ENCODE measurements at places on chromosomes 11 and 22. TPM values are rescaled to one million over a fixed set of nuclear protein-coding genes. Genes with fewer than 3 reads are reported as not detected.
A peak's percentile ranks its signal among the peaks of the same experiment; 100 is the strongest.

- no peak for DNase-seq
Measured at GRCh38 chr11:86722006-86722405, 49.6 kb upstream of the ME3 start.

- no peak for DNase-seq
Measured at GRCh38 chr11:24738972-24739371, 242.1 kb downstream of the LUZP2 start.

GRCh38 chr11:118343248-118343647 is 743 bp upstream of the CD3D start:
- DNase-seq = peak; percentile 40

DNA sequence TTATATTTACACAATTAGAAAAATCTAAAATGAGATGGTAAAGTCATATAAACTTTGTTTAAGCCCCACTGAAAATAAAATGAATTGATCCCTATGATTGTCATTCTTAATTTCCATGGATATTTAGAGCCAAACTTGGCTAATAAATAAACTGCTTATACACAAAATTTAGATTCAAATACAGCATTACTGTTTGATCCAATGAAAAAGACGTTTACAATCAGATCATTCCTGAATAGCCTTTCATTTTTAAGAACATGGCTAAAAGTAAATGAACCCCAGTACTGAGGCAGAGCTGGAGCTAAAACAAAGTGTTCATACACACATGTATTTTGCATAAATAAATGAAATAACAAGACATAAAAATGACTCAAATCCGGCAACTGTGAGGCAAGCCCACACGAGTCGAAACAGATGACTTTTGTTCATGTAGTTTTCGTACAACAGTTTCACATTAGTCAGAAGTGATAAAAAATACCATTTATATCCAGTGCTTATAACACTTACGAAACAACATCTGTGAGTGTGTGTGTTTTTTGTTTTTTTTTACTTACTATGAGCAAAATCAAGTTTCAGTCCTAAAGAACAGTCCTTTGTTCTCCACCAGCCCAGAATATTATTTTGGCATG is 386.5 kb downstream of the SOX6 start:
- no peak for DNase-seq

DNA sequence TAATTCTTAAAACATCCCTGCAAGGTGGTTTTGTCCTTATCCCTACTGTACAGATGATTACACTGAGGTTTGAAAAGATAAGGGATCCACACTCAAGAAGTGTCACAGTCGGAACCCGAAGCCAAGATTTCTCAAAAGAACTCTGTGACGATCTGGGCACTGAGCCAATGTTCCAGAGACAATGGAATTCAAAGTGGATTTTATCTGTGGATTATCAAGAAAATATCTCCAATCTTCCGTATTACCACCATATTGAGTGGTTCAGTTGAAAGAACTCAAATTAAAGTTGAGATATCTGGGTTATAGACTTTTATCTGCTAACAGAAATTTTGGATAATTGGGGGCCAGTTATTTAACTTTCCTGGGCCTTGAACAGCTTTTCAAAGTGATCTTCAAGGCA is 100.0 kb upstream of the GRAMD1B start:
- DNase-seq = no peak

- DNase-seq = peak; percentile 58
Measured at GRCh38 chr11:125164422-125165110, at the start of gene PKNOX2. Gene PKNOX2, plus strand, starts transcription at chr11:125164751. Its CDS starts 186,555 bp downstream, at chr11:125351306.

DNA sequence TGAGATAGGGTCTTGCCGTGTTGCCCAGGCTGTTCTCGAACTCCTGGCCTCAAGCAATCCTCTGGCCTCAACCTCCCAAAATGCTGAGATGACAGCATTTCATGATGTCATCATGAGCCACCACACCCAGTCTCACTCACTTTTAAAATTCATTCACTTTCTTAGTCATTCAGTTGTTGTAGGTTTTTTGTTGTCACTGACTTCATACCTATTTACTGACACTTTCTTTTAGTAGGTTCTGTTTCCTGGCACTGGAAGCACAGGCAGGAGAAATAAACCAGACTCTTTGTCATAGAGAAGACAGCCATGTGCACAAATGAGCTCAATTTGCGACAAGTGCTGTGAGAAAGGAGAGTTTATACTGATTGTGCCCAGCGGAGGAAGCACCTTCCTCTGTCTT is 10.5 kb downstream of the ART5 start:
- DNase-seq = no peak

DNA sequence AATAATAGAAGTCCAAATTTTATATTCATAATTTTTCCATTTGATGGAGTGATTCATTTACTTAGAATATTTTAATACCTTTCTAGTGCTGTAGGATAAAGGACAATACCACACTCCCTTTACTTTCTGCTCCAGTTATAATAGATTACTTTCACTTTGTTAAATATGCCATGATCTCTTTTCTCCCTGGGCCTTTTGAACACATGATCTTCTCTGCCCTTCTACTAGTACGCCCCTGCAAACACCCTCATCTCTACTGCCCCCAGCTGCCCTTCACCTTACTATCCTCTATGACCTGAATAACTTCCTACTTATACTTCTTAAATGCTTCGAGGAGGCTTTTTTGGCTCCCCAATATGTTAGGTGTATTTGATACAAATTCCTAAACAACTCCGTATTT is 177.3 kb downstream of the GUCY1A2 start:
- DNase-seq = no peak

- DNase-seq = no peak
Measured at GRCh38 chr11:39367534-39367933, 2091.9 kb downstream of the LRRC4C start.

- peak; percentile 72 for DNase-seq
Measured at GRCh38 chr11:70191495-70192140, 11.5 kb upstream of the FADD start.

DNA sequence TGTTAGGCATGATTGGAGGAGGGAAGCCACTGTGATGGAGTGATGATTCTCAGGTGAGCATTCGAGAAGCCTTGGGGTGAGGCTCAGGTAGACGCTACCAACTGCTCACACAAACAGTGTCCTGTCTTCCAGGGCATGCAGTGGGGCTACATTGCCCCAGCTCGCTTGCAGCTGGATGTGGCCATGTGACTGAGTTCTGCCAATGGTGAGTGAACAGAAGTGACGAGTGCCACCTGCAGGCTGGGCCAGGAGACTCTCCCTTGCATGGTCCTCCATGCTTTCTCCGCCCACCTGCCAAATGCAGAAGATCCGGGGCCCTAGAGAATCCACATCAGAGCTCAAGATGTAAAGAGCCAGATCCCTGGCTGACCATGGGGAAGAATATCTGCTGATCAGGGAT is 195.9 kb downstream of the BCR start:
- DNase-seq = peak; percentile 62

GRCh38 chr11:93718057-93718563 is 23.2 kb downstream of the TAF1D start:
- DNase-seq = no peak

- peak; percentile 26 for DNase-seq
Measured at GRCh38 chr11:66546368-66546965, at the start of gene ACTN3. Gene ACTN3, plus strand, starts transcription at chr11:66546903. Its CDS starts 35 bp downstream, at chr11:66546938.

DNA sequence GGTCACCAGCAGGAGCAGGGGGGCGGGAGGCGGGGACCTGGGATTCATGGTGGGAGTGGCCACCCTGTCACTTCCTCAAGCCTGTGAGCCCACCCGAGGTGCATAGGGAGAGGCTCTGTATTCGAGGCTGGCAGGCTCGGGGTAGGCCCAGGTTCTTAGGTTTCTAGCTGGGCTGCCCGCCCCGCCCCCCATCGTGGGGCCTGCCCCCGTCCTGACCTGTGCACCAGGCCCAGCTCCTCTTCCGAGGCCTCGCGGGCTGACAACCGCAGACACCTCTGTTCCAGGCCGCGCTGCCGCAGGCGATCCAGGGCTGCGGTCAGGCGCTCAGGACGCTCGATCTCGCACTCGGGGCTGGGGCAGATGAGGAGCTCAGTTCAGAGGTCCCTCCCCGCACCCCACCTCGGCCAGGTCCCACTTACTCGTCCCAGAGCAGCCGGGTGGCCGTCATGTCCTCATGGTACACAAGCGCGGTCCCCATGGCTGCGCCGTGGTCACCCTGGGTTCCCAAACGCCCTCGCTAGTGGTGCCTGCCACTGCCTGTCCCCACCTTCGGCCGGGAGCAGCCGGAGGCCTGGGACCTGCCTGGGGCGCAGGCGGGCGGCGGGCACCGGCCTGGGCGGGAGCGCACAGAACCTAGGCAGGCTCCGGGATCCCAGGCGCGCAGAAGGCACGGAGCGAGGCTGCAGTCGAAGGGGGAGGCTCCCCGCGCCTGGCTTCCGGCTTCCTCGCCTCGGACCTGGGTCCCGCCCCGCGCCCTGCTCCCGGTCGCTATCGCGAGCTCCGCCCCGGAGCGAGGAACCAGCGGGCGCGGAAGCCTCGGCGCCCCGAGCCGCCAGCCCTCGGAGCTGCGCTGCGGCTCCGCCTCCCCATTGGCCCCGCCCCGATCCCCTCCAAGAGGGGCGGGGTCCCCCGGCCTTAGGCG is at the start of gene HDAC10:
Gene HDAC10, minus strand, starts transcription at position 711 of the 922 bp plus-strand sequence. Its CDS starts 233 bp downstream, at position 478.
- DNase-seq = peak; percentile 91

DNA sequence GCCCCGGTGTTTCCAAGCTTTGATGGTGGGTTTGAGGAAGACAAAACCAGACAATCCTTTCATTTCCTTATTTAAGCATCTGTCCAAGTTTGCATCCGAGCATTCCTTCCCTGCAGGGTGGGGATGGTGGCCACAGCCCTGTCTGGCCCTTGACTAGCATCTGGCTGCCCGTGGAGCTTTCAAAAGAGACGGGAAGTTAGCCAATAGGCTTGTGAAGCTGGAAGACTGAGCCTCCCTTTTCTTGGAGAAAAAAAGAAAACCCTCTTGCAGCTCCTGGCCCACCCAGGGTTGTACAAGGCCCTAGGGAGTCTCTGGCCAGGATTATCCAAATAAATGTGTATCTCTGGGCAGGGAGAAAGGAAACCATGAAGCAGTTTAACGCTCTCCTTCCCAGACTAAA is 60.6 kb downstream of the MICAL2 start:
- no peak for DNase-seq

GRCh38 chr11:134289789-134290188 is 13.6 kb downstream of the GLB1L3 start:
- no peak for DNase-seq

DNA sequence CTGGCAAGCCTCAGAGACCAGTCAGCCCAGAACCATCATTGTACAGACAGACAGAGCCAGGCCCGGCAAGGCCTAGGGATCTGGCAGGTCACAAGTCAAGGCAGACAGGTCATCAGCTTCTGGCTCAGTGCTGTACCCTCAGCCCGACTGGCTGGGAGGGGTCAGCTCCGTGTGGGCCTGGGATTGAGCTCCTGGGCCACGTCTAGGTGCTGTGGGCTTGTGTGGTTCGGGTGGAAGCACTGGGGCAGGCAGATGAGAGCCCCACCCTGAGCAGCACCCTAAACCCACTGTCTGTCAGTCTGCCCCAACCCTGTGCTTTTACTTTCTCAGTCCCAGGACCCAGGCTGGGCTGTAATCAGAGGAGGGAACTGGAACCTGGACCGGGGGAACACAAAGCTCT is 26.9 kb upstream of the P2RY2 start:
- no peak for DNase-seq

GRCh38 chr11:82557274-82557673 is 176.4 kb downstream of the FAM181B start:
- DNase-seq = no peak

GRCh38 chr11:89490981-89491690 is at the start of gene NOX4:
Gene NOX4, minus strand, starts transcription at chr11:89491375. Its CDS starts 129 bp downstream, at chr11:89491246.
- DNase-seq = no peak

DNA sequence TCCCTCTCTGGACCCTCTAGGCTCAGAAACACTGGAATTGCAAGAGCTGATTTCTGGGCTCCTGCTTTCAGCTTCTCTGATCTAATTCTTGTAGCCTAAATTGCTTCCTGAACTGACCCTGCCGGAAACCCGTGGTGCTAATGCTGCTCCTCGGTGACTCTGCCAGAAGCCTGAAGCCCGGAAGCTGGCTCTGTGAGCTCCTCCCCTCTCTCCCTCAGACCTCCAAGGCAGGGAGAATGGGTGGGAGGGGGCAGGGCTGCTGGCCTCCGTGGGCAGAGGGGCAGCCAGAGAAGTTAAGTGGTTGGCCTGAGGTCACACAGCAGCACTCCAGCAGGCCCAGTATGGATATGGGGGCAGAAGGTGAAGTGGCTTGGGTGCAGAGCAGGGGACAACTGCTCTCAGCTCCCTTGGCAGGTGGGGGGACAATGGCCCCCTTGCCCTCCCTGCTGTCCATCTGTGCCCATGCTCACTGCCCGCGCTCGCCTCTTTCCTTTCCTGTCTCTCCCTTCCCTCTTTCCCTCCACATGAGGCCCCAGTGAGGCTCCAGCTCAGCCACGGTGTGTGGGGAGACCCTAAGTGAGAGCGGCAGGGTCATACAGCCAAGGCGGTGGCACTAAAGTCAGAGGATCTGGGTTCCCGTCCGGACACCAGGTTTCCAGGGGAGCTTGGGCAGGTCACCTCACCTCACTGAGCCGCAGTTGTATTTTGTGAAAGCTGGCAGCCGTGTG is 16.2 kb downstream of the CAPN5 start:
- DNase-seq = peak; percentile 82

- DNase-seq = no peak
Measured at GRCh38 chr11:125455851-125456250, 40.2 kb downstream of the FEZ1 start.

- DNase-seq = no peak
Measured at GRCh38 chr22:22854466-22854865, 33.1 kb upstream of the IGLL5 start.

GRCh38 chr22:20159076-20159475 is 8.2 kb upstream of the CCDC188 start:
- no peak for DNase-seq

RTL10 gene
- 17.0 TPM for total RNA-seq

ACRV1 gene
- total RNA-seq = not detected

HPX gene
- total RNA-seq = not detected

TXNRD2 gene
- total RNA-seq = 19.3 TPM

CCND1 gene
- total RNA-seq = 0.68 TPM

MFRP gene
- not detected for total RNA-seq

DSCAML1 gene
- 0.16 TPM for total RNA-seq

ZNF70 gene
- total RNA-seq = 2.2 TPM

PHLDA2 gene
- total RNA-seq = 1.3 TPM

KCNJ4 gene
- not detected for total RNA-seq

DEAF1 gene
- 34.1 TPM for total RNA-seq

TSSC4 gene
- total RNA-seq = 49.4 TPM

PGM2L1 gene
- 6.1 TPM for total RNA-seq

CDKN1C gene
- total RNA-seq = 0.32 TPM

SEC14L2 gene
- total RNA-seq = 13.1 TPM

LDHAL6A gene
- not detected for total RNA-seq

OR9G1 gene
- not detected for total RNA-seq

OR8G1 gene
- not detected for total RNA-seq

Measured in activated CD8-positive, alpha-beta T cell treated with anti-CD3 and anti-CD28 coated beads, Interleukin-2, amount 10 ng/mL, durations not matched to agents 7 days and 5 days (primary cell).